Choroid plexus epithelial cell (primary cell): ENCODE measurements at places on chromosomes 2 and 18.

GRCh38 chr2:214069254-214069653, 341.6 kb upstream of the VWC2L start:
- DNase-seq: peak; percentile 76

DNA sequence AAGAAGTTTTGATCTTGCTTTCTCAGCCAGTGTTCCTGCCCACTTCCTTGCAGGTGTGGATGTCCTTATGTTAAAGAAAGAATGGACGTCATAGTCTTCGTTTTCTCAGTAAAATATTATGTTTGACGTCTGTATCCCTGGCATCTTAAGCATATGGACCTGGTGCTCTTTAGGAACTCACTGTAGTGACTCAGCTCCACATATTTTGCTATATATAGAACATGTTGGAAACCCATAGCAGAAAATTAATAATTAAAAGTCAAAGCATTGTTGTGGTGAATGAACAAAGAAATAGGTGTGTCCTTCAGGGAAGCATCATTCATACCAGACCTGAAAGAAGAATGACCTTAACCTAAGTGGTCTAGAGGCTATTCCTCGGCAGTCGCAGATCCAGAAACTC, 196.1 kb downstream of the MCFD2 start:
- peak; percentile 85 for DNase-seq

GRCh38 chr2:216289470-216289869, 82.8 kb downstream of the MARCHF4 start:
- no peak for DNase-seq

GRCh38 chr2:12314127-12314760, 402.5 kb upstream of the TRIB2 start:
- no peak for DNase-seq

- DNase-seq: peak; percentile 67
Observed at GRCh38 chr18:68056936-68057335, 540.4 kb upstream of the DSEL start.

GRCh38 chr18:22253676-22254075, 84.3 kb downstream of the GATA6 start:
- peak; percentile 15 for DNase-seq

DNA sequence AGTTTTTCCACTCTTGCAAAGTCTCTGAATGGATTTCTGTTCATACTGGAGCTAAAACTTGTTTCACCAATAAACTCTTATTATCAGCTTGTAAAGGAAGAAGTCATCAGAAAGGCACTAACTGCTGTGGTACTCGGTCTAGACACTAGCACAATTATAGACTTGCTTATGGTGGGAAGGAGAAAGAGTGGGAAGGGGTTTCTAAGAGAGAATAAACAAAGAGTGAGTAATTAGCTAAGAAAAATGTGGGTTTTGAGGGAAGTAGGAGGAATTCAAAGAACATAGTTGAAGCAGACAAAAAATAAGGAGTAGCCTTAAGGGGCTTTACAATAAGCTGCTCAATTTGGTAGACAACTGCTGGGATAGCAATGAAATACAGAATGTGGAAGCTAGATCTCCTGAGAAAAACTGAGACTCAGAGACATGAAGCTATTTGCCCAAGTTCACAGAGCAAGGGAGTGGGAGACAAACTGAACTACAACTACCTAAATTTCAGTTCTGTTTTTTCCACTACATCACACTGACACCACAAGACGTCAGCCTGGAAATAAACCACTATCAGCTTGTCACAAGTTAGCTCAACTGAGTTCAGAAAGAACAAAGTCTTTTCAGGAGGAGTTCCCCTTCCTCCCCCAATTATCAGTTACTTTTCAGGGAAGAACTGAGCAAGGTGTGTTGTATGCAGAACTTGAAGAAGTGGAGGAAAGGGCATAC, 59.7 kb downstream of the MAP4K3 start:
- peak; percentile 17 for DNase-seq

DNA sequence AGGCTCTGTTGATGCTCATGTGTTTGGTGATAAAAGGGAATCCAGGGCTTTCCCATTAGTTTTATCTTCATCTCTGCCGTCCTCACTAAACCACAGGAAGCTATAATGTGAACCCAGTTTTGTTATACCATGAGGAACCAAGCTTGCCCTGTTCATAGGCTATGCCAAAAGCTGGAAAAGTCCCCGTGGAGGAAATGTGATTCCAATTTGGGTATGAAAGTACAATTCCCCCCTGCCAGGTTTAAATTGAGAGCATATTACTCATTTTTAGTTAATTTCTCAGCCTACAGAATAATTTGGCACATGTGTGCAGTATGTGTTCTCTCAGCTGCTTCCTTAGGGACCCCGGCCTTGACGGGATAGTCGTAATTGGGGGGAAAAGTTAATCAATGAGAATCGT, 327.4 kb downstream of the RND3 start:
- DNase-seq: no peak

DNA sequence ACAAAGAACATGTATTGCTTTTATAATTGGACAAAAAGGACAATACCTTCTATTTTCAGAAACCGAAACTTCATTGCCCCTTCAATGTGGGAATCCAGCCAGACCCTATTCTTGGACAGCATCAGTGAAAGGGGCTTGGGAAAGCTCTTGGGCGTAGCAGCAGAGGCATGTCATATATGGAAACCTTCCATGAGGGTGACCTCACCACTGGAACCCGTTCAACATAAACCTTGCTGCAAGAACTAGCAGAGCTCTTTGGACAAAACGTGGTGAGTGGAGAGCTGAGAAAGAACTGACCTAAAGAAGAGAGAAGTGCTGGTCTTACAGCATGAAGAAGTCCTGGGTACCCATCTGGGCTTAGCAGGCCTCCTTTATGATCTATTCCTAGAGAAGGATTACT, 22.7 kb upstream of the ACTG2 start:
- DNase-seq: peak; percentile 97

DNA sequence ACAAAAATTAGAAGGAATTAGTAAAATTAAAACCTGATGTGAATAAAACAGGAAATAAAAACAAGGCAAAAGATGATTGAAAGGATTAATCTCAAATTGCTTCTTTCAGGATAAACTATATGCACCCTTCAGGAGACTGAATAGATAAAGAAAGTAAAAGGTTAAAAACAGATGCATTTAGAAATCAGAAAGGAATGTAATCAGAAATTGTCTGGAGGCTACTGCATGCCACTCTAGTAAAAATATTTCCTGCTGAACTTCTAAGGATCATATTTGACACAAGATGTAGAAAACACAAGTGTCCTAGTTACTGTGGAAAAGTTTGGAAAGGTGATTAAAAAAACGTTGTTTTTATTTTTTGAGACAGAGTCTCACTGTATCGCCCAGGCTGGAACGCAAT, 16.2 kb downstream of the CHCHD5 start:
- no peak for DNase-seq

GRCh38 chr2:72149556-72150156, 2.0 kb upstream of the CYP26B1 start:
- DNase-seq: no peak

DNA sequence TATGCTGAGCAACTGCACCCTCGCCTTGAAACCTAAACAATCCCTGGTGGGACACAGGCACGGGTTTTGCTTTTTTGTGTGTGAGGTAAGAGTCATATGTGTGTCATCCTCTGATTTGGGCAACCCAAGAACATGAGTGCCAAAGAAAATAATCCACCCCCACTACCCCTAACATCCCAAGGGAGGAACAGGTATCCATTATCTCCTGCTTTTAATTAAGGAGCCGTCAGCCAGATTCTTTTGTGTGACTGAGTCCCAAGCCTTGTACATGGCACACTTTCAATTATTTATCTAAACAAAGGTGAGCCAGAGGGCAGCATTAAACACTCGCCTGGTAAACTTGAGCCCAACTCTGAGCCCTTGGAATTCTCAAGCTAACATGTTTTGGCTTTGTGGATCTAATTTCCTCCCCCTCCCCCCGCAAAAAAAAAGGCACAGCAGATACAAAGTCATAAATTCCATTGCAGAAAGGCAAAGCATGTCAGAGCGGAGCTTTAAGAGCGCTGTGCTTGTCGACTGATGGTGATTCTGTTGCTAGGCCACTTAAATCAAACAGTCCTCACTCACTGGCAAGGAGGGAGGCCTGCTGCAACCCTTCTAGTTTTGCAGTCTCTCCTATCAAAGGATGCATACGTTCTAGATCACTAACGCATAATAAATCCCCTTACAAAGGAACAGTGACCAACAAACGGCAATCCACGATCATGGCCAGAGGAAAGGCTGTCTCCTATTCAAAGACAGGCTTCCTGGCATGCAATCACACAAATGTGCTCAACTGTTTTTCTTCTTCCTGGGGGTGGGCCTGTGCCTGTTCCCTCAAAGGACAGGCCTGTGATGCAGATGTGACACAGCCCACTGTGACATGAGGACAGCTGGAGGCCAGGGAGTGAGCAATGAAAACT, 143.5 kb upstream of the LMAN1 start:
- peak; percentile 95 for DNase-seq
